ENCODE measurements at places on chromosomes 5 and 9. TPM values are rescaled to one million over a fixed set of nuclear protein-coding genes. Genes with fewer than 3 reads are reported as not detected.

Gene NXNL2
- polyA plus RNA-seq: 3.1 TPM

Gene DNLZ
- polyA plus RNA-seq: 24.5 TPM

Gene ADAMTS2
- 0.12 TPM for polyA plus RNA-seq

Gene LIX1
- polyA plus RNA-seq: 0.02 TPM

Gene PCA3
- polyA plus RNA-seq: 0.21 TPM

Gene MEF2C
- 0.93 TPM for polyA plus RNA-seq

Gene ARSK
- polyA plus RNA-seq: 5.6 TPM

GRCh38 chr5:110873773-110874437 lies 135.1 kb downstream of the SLC25A46 start:
- no peaks in the 10 kb centered on the region for H3K4me1 ChIP-seq
- no peaks in the 10 kb centered on the region for H3K36me3 ChIP-seq
- DNase-seq: no peak
- H3K4me3 ChIP-seq: no peak overlapping the region
- H3K27me3 ChIP-seq: no peaks in the 10 kb centered on the region
- no peak overlapping the region for H3K27ac ChIP-seq

DNA sequence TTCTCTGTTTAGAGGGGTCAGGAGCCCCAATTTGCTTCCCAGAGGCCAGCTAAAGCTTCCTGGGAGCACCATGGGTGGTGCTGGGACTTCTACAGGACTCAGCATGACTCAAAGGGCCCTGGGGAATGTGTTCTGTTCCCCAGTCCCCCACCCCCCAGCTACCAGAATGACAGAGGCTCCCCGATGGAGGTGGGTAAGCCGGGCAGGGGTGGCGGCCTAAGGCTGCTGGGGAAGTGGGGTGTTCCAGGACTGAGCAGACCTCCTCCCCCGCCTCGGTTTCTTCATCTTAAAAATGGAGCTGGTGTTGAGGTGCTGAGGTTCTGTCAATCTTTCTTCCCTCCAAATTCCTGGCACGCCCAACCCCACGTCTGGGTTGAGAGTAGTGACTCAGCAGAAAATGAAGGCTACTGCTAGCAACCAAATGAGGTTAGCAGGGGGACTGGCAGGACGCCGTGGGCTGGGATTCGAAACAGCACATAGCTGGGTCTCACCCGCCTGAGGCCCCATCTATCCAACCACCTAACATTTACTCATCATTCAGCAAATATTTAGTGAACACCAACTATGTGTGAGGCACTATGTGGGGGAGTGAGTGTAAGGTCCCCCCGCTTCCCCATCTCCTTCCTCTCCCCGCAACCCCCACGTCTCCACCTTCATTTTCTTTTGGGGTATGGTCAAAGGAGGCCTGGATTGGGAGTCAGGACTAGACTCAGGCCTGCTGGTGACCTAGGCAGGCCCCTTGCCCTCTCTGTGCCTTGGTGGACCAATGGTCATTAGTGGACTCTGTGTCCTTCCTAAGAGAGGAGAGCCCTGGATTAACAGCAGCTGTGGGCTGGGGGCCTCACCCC lies 50.2 kb downstream of the C9orf50 start:
- peaks cover 14% of the 10 kb centered on the region for H3K4me1 ChIP-seq
- no peaks in the 10 kb centered on the region for H3K27me3 ChIP-seq
- no peak for DNase-seq
- no peaks in the 10 kb centered on the region for H3K36me3 ChIP-seq

DNA sequence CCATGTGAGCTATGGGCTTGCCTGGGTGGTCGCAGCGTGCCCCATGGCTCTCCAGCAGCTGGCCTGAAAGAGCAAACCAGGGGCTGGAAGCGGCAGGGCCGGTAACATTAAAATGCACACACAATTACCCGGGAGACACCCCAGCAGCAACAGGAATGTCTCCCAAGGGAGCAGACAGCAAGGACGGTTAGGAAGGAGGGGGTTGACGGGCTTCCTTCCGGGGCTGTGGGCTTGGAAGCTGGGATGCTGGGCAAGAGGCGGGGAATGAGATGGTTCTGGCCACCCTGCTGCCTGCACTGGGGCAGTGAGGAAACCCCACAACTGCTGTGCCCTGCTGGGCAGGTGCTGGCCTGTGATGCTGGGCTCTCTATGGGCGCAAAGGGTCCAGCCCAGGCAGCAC lies 71.8 kb upstream of the ADAMTS2 start:
- H3K4me3 ChIP-seq: no peak overlapping the region
- no peak overlapping the region for H3K27ac ChIP-seq
- no peaks in the 10 kb centered on the region for H3K36me3 ChIP-seq
- H3K27me3 ChIP-seq: no peaks in the 10 kb centered on the region

DNA sequence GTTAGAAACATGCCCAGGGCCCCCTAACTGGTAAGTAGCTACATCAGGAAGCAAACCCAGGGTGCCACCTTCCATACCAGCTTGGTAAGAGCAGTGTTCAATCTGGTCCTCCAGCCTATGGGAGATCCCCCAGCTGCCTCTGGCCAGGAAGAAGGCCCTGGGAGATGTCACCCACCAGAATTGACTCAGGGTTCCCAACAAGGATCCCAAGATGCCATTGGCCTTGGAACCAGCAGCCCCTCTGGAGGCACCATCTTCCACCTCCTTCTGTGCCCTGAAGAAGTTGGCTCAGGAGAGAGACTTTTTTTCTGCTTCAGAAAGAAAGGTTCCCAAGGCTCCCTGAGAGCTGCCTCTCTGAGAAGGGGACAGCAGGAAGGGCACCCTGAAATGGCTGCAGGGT lies 56.6 kb upstream of the IL17B start:
- no peak for DNase-seq
- H3K4me1 ChIP-seq: no peaks in the 10 kb centered on the region
- no peaks in the 10 kb centered on the region for H3K27me3 ChIP-seq
- H3K4me3 ChIP-seq: no peak overlapping the region

DNA sequence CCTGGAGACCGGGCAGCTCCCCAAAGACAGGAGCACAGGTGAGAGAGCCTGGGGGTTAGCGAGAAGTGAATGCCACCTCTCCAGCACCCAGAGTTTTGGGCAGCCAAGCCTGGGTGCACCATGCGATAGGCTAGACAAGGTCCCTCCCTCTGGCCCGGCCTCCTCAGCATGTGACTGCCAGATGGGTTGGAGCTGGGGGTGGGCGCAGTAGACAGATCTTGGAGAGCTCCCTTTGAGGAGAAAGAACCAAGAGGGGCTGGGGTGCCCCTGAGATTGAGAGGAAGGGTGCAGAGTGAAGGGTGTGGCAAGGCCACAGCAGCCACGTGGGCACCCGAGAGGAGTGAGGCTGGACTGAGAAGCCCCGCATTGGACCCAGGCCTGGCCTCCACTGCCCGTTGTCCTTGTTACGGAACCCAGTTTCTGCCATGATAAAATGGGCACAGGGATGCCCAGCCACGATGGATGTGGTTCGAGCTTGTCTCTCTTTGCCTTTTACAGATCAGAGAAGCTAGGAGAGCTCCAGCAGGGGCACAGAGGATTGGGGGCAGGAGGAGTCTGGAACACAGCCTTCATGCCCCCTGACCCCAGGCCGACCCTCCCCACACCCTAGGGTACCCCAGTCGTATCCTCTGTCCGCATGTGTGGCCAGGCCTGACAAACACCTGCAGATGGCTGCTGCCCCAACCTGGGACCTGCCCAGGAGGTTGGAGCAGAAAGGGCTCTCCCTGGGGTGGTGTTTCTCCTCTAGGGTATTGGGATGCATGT lies 1.4 kb downstream of the TMEM141 start:
- H3K4me1 ChIP-seq: peaks cover 42% of the 10 kb centered on the region
- no peaks in the 10 kb centered on the region for H3K27me3 ChIP-seq
- no peak for DNase-seq

DNA sequence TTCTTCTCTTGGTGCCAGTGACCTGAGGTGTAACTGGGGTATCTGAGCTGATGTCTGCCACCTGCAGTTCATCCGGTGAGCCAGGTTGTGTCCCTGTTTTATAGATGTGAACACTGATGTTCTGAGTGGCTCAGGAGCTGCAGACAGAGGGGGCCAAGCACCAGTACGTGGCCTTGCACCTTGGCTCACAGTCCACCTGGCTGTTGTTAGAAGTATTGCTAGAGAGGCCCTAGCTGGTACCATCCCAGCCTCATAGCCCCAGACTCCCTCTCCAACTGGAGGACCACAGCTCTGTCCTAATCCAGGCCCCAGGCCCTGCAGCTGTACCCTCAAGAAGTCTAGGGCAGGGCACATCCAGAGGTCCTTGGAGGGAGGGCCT lies 16.2 kb downstream of the PHF2 start:
- H3K4me3 ChIP-seq: no peak overlapping the region
- H3K36me3 ChIP-seq: 0 out of 2 replicates have a peak, but pooled peaks cover 2% of the 10 kb centered on the region
- H3K27ac ChIP-seq: no peak overlapping the region
- no peak for DNase-seq
- H3K27me3 ChIP-seq: no peaks in the 10 kb centered on the region
- no peaks in the 10 kb centered on the region for H3K4me1 ChIP-seq

- H3K27ac ChIP-seq: no peak overlapping the region
- H3K27me3 ChIP-seq: no peaks in the 10 kb centered on the region
- H3K36me3 ChIP-seq: no peaks in the 10 kb centered on the region
- no peak overlapping the region for H3K4me3 ChIP-seq
- no peak for DNase-seq
- no peaks in the 10 kb centered on the region for H3K4me1 ChIP-seq
Observed at GRCh38 chr5:126069329-126069728, 353.9 kb upstream of the GRAMD2B start.

- H3K4me3 ChIP-seq: no peak overlapping the region
- H3K36me3 ChIP-seq: no peaks in the 10 kb centered on the region
- H3K27me3 ChIP-seq: no peaks in the 10 kb centered on the region
- no peaks in the 10 kb centered on the region for H3K4me1 ChIP-seq
- H3K27ac ChIP-seq: no peak overlapping the region
Observed at GRCh38 chr9:2526071-2526828, 95.3 kb upstream of the VLDLR start.

- peaks cover 8% of the 10 kb centered on the region for H3K4me1 ChIP-seq
- peak; percentile 46 for DNase-seq
- peaks cover 24% of the 10 kb centered on the region for H3K36me3 ChIP-seq
- peak overlapping the region; percentile 96 for H3K27ac ChIP-seq
Observed at GRCh38 chr5:149549461-149550267, 1.6 kb downstream of the CSNK1A1 start.

GRCh38 chr5:133121080-133121479 lies 69.3 kb downstream of the HSPA4 start:
- no peak overlapping the region for H3K4me3 ChIP-seq
- H3K27ac ChIP-seq: no peak overlapping the region
- H3K27me3 ChIP-seq: no peaks in the 10 kb centered on the region
- H3K4me1 ChIP-seq: no peaks in the 10 kb centered on the region

- H3K36me3 ChIP-seq: no peaks in the 10 kb centered on the region
- no peaks in the 10 kb centered on the region for H3K27me3 ChIP-seq
- H3K27ac ChIP-seq: no peak overlapping the region
Observed at GRCh38 chr5:54301220-54301619, 9.2 kb downstream of the ARL15 start.

DNA sequence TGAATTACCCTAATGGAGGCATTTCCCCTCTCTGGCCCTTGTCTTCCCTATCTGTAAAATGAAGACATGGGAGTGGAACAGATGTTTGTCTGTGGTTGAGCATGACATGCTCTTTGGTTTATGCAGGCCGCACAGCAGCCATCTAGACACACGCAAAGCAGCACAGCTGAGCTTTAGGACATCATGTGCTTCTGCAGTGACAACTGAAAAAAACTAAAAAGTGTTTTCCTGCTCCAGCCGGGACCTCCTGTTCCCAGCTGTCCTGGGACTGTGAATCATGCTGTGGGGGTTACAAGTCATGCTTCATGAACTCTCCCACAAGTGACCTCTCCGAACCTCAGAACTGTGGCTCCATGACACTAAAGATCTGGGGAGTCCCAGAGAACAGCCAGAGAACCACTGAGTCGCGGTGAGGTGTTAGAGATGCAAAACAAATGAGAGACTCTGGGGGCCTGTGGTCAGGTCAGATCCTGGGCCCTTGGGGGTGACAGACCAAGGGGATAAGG lies 1.7 kb downstream of the SMIM3 start:
- H3K27ac ChIP-seq: peak overlapping the region; percentile 85
- no peak for DNase-seq
- H3K4me3 ChIP-seq: peak overlapping the region; percentile 85
- no peaks in the 10 kb centered on the region for H3K27me3 ChIP-seq
- H3K36me3 ChIP-seq: peaks cover 5% of the 10 kb centered on the region

DNA sequence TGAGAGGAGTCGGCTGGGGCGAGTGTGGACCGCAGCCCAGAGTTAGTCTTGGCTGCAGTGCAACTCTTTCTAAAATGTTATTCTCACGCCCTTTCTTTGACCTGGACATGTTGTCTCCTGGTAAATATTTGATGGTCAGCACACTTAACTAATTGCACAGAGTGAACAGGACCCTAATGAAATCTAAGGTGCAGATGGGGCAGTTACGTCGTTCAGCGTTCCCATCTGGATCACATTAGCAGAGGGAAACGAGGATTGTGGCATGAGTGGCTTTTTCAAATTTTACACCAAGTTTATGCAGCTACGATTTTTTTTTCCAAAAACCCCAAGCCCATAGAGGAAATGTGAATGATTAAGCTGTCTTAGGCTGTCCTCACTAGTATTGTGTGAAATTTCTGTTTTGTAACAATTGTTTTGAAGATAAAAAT lies 483 bp downstream of the C9orf85 start:
- H3K4me1 ChIP-seq: peaks cover 7% of the 10 kb centered on the region
- H3K27me3 ChIP-seq: no peaks in the 10 kb centered on the region
- H3K4me3 ChIP-seq: peak overlapping the region; percentile 78
- DNase-seq: peak; percentile 34
- no peaks in the 10 kb centered on the region for H3K36me3 ChIP-seq
- peak overlapping the region; percentile 86 for H3K27ac ChIP-seq

DNA sequence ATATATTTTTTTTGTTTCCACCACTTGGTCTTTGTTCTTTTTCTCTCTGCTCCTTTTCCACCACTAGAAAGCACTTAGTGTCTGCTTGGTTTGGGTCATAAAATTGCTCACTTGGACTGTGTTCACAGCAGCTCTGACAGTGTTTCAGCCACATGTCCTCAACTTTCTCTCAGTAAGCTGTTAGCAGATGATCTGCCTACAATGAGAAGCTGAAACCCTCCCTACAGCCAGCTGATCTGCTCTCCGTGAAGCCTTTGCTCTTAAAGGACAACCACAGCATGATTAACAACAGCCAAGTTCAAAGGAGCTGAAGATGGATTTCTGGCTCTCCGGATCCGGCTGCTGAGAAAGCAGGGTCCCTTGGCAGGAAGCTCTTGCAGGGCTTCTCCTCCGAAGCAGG lies 31.6 kb downstream of the PRLR start:
- H3K36me3 ChIP-seq: no peaks in the 10 kb centered on the region
- DNase-seq: no peak
- H3K4me1 ChIP-seq: peaks cover 10% of the 10 kb centered on the region

DNA sequence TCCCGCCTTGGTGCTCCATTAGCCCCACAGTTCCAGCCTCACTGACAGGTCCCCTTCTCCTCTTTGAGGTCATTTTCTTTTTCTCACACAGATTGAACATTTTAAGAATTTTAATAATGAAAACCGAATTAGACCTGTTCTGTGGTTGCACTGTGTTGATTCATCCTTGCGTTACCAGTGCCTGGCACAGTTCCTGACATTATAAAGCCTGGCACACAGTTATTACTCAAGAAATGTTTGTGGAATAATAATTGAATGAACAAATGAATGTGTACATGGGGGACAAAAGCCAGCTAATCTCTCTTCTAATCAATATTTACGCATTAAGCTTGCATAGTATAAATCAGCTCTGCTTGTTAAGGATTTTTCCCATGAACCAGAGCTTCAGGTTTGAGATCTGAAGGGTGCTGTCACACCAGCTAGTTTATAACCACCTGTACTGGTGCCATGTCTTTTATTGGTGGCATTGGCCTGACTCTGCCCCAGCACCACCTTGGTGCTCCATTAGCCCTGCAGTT lies 80.0 kb downstream of the SV2C start:
- no peak for DNase-seq
- H3K36me3 ChIP-seq: peaks cover under 1% of the 10 kb centered on the region
- no peaks in the 10 kb centered on the region for H3K27me3 ChIP-seq
- no peak overlapping the region for H3K27ac ChIP-seq
